ENCODE measurements at places on chromosomes 5 and 9.
A peak's percentile ranks its signal among the peaks of the same experiment; 100 is the strongest.

DNA sequence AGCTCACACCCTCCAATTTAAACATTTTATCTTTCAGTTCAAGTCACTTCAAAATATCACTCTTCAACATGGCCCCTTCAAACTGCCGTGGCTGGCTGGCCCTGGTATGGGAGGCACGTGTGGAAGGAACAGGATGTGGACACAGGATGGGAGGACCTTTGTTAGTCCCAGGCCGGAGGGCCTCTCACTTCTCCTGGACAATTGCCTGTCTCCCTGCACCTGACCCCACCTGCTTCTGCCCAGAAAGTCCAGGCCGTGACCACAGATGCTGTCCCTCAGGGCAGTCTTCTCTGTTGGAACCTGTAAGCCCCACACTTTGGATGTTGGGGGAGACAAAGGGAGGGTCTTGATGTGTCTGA is 19.4 kb downstream of the AMBP start:
- DNase-seq: no peak

DNA sequence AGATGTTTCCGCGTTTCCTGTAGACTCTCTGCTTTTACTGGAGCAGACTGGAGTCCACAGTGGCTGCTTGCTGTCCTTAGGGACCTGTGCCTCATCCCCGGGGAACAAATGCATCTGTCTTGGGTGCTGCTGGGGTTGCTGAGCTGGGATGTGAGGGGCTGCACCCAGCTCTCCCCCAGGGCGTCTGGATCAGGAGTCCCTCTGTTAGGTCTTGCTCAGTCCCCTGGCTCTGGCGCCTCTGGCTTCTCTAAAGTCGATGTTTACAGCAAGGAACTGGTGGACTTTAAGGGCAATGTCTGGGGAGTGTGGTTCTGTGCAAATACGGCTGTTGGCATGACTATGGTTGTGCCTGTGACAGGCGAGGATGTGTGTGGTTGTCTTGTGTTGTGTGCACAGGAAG is 91.4 kb downstream of the CACNA1B start:
- no peak for DNase-seq

- no peak for DNase-seq
Observed at GRCh38 chr5:167339205-167339604, 952.2 kb upstream of the WWC1 start.

- no peak for DNase-seq
Observed at GRCh38 chr9:35905912-35906679, at the start of gene HRCT1. HRCT1 (plus strand) TSS chr9:35906202; CDS start chr9:35906288, 86 bp downstream.

GRCh38 chr9:32939576-32939975 is 61.9 kb downstream of the APTX start:
- no peak for DNase-seq

DNA sequence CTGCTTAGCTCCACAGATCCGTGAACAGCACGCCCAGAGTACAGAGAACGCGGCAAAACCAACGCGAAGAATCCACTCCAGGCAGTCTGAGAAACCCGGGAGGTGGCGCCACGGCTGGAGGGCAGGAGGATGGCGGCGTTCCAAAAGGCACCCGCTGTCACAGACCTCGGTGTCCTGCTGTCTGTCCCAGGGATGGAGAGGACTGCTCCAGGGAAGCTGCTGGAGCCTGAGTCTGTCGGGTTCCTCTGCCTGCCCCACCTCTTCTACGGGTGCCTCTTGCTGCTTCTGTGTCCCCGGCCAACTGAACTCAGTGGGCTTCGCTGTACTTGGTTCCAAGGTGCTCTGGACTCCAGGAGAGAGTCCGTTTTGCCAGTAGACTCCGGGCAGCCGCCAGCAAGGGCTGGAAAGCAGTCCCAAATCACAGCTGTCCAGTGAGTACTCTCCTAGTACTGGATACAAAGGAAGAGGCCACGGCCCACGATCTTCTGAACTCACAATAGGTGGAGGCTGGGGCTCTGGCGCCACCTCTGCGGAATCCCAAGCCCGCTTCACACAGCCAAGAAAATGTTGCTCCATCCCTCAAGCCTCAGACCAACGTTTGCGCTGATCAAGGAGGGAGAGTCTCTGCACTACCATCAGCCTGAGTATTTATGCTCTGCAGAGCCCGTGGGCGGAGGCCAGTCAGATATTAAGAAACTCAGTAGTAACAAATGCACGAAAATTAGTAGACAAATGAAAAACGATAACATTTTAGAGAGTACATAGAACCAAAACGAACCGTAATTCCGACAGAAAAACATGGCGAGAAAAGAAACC is 440 bp downstream of the ANXA2R start:
- peak; percentile 79 for DNase-seq

GRCh38 chr9:75927356-75927755 is 36.9 kb downstream of the PCSK5 start:
- DNase-seq: no peak

GRCh38 chr9:96617439-96618185 is 2.0 kb downstream of the CDC14B start:
- no peak for DNase-seq

GRCh38 chr9:127746959-127747569 is 12.0 kb upstream of the TOR2A start:
- DNase-seq: no peak

DNA sequence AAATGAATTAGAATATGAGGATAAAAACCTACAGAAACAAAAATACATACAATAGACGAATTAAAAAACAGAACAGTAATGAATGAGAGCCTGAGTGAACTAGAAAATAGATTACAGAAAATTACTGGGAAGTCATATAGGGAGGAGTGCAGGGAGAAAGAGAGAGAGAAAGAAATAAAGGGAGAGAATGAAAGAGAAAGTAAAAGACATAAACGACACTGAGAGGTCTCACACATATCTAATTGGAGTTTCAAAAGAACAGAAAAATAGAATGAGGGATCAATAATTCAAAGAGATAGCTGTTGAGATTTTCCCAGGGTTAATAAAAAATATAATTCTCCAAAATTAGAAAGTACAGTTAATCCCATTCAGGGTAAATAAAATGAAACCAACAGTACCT is 156.4 kb upstream of the FTMT start:
- no peak for DNase-seq

DNA sequence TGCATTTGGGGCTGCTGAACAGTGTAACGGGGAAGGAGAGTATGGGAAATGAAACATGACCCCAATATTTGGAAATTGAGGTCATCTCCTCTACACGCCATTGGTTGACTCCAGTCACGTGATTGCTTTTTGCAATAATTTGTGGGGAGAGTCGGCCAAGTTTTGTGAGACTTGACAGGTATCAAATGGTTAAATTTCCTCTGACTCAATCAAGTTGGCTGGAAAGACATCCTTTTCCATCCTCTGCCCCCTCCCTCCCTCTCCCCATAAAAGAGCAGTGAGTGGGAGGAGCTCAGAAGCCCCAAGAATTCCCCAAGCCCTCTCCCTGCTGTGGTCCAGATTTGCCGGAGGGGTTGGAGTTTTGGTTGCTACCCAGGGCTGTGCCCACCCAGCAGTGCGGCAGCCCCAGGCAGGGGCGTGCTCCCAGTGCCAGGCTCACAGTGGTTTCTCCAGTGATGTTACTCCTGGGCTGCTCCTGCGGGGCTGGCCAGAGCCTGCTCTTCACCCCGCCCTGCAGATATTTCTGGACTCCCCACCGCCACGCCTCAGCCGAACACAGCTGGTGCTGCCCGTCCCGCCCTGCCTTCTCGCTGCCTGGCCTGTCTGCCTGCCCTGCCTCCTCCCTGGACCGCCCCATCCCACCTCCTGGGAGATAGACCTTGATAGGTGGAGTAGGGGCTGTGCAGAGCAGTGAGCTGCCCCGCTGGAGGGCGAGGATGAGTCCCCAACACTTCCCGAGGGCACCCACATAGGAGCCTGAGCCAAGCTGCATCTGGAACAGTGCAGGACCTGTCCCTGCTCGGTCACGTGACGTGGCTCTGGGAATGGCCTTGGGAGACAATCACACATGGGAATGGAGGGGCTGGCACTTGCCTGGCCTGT is 3.4 kb downstream of the COL5A1 start:
- DNase-seq: no peak

GRCh38 chr5:81067406-81067805 is 107.2 kb downstream of the RASGRF2 start:
- DNase-seq: no peak

DNA sequence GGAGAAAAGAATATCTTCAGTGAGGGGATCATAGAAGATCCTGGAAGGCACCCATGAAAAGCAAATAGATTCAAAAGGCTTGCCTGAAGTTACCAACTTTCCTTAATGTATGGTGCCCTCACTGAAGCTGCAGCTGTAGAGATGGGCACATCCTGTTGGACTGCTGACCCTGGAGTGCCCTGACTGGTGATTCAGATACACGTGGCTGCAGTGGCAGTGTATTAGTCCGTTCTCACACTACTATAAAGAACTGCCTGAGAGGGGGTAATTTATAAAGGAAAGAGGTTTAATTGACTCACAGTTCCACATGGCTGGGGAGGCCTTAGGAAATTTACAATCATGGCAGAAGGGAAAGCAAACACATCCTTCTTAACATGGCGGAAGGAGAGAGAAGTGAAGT is 80.3 kb downstream of the OSMR start:
- DNase-seq: no peak

DNA sequence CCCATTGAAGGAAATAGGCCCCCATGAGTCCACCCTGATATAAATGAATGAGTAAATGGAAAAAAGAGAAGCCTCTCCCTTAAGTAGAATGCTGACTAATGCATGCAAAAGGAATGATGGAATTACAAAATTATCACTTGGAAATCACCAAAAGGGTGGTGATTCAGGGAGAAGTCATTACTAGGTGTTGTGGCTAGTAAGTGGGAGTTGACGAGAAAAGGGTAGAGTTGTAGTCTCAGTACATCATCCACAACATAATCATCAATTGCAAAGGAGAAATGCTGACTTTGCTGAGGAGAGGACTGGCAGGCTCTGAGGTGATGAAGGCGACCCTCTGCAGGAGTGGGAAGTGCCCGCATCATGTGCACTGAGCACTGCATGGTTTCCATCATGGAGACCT is 201.5 kb upstream of the S1PR3 start:
- no peak for DNase-seq

DNA sequence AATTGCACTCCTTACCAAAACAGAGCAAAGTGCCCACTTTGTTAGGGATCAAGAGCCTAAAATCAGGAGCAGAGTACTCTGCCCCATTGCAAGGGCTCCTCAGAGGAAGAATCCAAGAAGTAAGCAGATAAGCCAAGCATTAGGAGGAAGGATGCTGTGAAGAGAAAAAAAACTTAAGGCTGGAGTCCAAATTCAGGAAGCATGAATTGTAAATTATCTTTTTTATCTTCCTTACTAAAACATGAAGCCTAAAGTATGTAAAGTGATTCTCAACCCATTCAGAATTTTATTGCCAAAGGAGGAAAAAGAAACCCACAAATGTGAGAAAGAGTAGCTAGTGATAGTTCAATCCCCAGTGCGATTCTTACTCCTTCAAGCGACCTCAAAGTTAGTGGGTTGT is 523.9 kb downstream of the TAF11L14 start:
- no peak for DNase-seq

DNA sequence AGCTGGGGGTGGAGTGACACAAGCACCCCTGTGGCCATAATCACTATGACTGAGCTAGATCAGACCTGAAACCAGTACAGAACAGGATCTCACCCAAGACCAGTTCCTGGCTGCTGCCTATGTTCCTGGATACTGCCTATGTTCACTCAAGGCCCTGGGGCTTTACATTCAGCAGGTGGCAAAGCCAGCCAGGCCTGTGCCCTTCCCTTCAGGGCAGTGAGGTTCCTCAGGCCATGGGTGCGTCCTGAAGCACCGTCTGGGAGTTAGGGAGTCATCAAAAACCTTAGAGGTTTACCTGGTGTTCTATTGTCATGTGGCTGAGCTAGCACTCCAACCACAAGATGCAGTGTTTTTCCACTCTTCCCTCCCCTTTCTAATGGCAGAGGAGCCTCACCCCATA is 419.8 kb downstream of the TMEM232 start:
- no peak for DNase-seq

DNA sequence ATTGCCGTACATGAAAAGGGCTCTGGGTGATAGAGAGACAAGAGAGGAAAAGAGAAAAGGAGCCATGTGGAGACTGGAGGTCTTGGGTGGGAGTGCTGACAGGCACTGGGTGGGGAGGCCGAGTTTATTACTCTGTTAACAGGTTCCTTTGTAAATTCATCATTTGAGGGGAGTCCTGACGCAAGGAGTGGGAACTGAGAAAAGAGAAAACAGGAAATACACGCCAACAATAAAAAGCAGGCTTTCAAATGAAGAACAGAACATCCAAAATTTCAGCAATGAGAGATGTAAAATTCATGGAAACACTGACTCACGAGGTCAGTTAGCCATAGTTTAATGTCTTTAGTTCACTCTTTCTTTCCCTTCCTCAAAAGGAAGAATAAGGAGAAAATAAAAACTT is 342.8 kb downstream of the TMEM167A start:
- no peak for DNase-seq

DNA sequence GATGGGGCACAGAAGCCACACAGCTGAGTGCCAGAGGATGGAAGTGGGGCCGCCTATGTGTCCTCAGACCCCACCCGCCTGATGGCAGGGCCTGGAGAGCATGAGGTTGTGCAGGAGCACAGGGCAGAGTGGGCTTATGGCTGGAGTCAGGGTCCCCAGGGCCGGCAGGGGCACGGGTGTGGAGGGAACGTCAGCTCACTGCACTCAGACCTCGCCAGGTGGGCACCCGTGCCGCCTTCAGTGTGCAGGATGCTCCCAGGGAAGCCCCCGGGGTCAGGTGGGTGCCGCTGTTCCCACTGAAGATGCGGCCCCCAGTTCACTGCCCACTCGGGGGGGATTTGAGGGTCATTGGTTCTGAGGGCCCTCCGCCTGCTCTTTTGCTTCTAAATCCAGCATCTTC is 34.9 kb downstream of the EXOC3 start:
- DNase-seq: no peak

DNA sequence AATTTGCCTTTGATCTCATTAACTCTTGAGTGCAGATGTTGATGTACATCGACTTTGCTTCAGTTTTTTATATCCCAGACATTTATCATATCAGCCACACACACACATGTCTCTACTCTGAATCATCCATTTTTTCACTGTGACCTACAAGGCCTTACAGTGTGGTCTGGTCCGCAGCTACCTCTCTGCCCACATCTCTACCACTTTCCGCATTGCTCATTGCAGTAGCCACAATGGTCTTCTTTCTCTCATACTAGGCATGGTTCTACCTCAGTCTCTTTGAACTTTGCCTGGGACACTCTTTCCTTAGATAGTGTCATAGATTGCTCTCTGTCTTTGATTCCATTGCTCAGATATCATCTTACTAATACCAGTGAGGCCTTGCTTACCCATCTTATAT is 87.9 kb upstream of the FSD1L start:
- DNase-seq: no peak

GRCh38 chr9:116149844-116150243 is 3.7 kb upstream of the PAPPA start:
- peak; percentile 37 for DNase-seq

GRCh38 chr5:135878156-135878620 is 17.5 kb downstream of the IL9 start:
- DNase-seq: no peak

GRCh38 chr9:129938291-129938979 is 103.2 kb downstream of the USP20 start:
- no peak for DNase-seq

- no peak for DNase-seq
Observed at GRCh38 chr5:42507451-42508097, 84.3 kb downstream of the GHR start.
